Kidney epithelial cell (primary cell): ENCODE measurements at places on chromosomes 2 and 18.

DNA sequence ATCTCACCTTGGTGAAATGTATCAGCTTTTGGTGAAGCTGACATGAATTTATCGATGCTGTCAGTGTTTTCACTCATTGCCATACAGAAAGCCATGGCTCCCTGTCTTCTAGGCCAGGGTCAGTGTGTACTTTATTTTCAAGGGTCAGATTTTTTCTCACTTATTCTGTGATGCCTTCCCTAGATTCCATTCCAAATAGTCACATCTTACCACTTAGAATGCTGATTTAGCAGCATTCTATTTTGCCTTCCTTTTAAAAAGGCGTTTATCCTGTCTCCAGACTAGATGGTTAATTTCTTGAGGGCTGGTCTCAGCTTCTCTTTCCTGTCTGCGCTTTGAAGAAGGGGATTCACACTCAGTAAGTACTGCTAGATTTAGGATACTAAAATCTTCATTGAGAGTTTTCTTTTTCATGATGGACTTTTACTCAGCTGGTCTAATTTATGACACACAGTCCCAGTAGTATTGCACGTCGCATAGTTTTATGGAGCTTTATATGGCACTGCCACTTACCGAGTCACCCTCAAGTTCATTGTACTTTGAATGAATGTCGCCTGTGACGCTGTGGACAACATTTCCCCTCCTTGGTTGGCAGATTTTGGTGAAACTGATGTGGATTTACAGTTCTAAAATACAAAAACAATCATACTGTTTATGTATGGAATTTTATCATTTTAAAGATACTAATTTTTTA, 194.0 kb downstream of the ZNF407 start:
- no peak for DNase-seq

- no peak for DNase-seq
Measured at GRCh38 chr2:67707896-67708295, 310.8 kb downstream of the ETAA1 start.

DNA sequence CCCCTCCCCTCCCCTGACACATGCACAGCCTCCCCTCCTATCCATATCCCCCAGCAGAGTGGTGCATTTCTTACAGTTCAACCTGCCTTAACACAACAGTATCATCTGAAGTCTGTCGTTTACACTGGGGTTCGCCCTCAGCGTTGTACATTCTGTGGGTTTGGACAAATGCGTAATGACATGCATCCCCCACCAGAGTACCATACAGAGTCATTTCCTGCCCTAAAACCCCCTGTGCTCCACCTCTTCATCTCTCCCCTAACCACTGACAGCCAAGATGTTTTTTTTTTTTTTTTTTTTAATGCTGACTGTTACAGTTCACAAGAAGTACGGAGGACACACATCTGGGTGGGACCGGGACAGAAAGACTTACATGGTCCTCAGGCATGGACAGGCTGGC, 22.6 kb downstream of the POMC start:
- DNase-seq: no peak

GRCh38 chr2:151824886-151825285, 3.3 kb downstream of the ARL5A start:
- DNase-seq: no peak

GRCh38 chr2:108983610-108984009, 5.4 kb downstream of the EDAR start:
- DNase-seq: no peak

GRCh38 chr18:23384778-23385736, 68.0 kb upstream of the RIOK3 start:
- no peak for DNase-seq

GRCh38 chr2:33617989-33618388, 18.9 kb upstream of the FAM98A start:
- DNase-seq: no peak

- no peak for DNase-seq
Measured at GRCh38 chr18:55455938-55456337, 132.1 kb downstream of the TCF4 start.

GRCh38 chr18:49949951-49950395, 136.6 kb upstream of the ACAA2 start:
- no peak for DNase-seq

- no peak for DNase-seq
Measured at GRCh38 chr18:37335409-37335736, 230.2 kb downstream of the CELF4 start.

DNA sequence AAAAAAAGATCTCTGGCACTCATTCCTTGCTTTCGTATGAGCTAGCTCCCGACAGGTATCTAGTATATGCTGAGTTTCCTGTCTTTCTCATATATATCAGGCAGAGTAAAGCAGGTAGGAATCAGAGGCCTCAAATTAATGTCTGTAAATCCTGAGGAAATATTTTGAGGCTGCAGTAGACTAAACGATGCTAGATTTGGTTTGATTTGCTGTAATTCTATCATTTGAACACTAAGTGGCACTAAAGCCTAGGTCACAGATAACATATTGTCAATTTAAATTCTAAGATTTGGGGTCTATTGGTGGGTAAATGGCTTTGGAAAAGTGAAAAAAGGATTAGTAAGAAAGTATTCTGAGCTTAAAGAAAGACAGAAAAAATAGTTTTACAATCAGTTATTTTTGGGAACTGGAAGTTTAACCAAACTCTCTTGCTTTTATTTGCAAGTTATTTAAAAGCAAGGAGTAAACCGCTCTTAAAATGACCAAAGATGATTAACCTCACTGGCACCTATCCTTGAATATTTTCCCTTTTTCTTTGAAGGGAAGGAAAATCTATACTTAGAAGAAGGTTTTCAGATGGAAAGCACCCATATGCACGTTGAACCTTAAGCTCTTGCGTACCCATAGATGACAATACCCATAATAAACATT, 37.6 kb upstream of the SLC4A10 start:
- no peak for DNase-seq

- DNase-seq: no peak
Measured at GRCh38 chr2:80153151-80153550, 151.4 kb downstream of the LRRTM1 start.

DNA sequence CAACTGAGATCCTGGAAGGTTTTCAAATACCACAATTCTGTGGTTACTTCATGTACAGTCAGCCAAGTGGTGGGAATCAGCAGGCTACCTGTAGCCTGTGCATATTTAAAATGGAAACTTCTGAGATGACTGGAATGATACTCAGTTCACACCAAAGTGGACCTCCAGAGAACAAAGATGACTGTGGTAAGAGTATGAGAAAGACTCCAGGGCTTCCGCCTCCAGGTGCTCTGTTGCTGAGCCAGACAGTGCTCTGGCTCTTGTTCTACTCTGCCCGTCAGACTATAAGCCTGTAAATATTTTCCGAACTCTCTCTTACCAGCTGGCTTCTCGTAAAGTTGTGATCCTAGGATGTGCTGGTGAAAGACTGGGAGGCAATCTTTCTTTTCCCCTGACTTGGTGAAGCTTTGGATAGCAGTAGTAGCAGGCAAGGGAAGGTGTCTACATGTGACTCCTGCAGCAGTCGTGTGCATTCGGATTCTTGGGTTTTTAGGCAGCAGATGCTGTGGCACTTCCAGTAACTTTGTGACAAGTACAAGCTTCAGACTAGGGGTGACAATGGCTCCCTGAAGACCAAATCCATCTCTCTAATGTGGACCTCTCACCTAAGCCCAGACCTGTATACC, 23.1 kb downstream of the ST3GAL5 start:
- DNase-seq: no peak

GRCh38 chr2:100004348-100004884, 138.0 kb downstream of the AFF3 start:
- no peak for DNase-seq

- DNase-seq: no peak
Measured at GRCh38 chr2:54306556-54306955, 50.5 kb upstream of the TSPYL6 start.

- DNase-seq: no peak
Measured at GRCh38 chr2:216887138-216887537, 27.3 kb upstream of the TNP1 start.

- no peak for DNase-seq
Measured at GRCh38 chr18:49274188-49274714, 186.2 kb downstream of the DYM start.

DNA sequence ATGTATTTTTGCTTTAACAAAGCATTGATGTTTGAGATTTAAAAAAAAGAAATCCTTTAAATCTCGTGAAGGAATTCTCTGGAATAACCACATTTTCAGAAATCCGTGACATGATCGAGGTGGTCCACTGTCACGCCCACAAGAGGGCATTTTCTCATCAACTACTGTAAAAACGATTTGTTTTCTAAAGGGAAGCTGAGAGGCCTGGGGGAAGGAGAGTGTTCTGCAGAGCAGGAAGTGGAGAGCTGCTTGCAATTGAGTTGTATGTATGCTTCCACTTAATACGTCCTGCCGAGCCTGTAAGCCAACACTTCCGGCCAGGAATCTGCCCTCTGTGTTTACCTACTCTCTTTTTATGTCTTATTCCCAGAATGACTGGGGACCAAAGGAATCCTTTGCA, 19.4 kb downstream of the KLHL29 start:
- peak; percentile 63 for DNase-seq
